Epithelial cell of umbilical artery (primary cell): ENCODE measurements at places on chromosomes 5 and 9. TPM values are rescaled to one million over a fixed set of nuclear protein-coding genes. Genes with fewer than 3 reads are reported as not detected.

SLC4A9 gene
- not detected in 2 replicates for total RNA-seq

ARAP3 gene
- total RNA-seq, result 28.4 and 55.2 TPM in 2 replicates

TOPORS gene
- 35.1 and 43.2 TPM in 2 replicates for total RNA-seq

ORM1 gene
- total RNA-seq, result not detected in 2 replicates

AFAP1L1 gene
- 54.0 and 70.5 TPM in 2 replicates for total RNA-seq

ENTR1 gene
- total RNA-seq, result 30.2 and 32.2 TPM in 2 replicates

SERF1A gene
- total RNA-seq, result 11.4 and 13.2 TPM in 2 replicates

IL5 gene
- not detected in 2 replicates for total RNA-seq

CCL27 gene
- not detected in 2 replicates for total RNA-seq
